ENCODE measurements at places on chromosomes 5 and 9.

DNA sequence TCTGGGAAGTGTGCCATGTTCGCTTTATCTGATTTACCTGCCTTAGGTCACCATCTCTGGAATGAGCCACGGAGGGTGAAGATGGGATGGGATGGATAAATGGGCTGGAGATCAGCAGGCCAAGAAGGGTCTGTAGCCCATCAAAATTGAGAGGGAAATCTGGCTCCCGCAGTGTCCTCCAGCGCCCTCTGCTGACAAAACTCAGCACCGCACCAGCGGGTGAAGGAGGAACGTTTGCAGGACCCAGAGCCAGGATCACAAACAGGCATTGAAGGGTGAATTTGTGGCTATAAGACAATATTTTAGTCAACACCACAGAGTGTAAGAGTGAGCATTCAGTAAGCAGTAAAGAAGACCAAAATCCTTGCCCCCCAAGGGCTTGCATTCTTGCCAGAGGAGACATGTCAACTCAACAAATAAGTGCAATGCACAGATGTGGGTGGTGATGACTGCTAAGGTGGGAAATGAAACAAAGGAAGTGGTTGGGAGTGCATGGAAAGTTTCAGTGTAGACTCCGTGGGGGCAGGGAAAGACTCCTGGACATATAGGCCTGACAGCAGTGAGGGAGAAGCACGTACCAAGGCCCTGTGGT is 124.4 kb downstream of the TENT4A start:
- DNase-seq: no peak

DNA sequence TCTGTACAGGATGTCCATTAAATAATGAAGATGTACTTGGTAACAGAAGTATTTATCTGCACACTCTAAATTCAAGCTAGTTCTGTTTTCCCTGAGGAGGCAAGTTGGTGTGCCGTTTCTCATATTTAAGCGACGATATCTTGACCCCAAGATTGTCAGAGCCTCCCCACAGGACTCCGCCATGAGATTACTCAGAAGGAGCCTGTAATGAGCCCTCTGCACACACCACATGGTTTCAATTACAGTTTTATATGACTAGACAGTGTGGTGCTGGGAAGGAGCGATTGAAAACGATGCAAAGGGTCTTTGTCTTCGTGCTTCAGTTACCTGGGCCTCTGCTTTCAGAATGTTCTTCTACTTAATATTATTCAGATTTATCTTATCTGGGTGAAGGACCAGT is 840.4 kb upstream of the WWC1 start:
- no peak for DNase-seq

DNA sequence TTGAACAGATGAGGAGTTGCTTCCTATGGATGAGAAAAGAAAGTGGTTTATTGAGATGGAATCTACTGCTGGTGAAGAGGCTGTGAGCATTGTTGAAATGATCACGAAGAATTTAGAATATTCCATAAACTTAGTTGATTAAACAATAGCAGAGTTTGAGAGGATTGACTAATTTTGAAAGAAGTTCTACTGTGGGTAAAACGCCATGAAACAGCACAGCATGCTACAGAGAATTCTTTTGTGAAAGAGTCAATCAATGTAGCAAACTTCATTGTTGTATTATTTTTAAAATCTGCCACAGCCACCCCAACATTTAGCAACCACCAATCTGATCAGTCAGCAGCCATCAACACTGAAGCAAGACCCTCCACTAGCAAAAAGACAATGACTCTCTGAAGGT is 309.1 kb downstream of the SPOCK1 start:
- DNase-seq: no peak

- DNase-seq: no peak
These were observed 78.3 kb upstream of the ZNF608 start for GRCh38 chr5:124824637-124825158.

DNA sequence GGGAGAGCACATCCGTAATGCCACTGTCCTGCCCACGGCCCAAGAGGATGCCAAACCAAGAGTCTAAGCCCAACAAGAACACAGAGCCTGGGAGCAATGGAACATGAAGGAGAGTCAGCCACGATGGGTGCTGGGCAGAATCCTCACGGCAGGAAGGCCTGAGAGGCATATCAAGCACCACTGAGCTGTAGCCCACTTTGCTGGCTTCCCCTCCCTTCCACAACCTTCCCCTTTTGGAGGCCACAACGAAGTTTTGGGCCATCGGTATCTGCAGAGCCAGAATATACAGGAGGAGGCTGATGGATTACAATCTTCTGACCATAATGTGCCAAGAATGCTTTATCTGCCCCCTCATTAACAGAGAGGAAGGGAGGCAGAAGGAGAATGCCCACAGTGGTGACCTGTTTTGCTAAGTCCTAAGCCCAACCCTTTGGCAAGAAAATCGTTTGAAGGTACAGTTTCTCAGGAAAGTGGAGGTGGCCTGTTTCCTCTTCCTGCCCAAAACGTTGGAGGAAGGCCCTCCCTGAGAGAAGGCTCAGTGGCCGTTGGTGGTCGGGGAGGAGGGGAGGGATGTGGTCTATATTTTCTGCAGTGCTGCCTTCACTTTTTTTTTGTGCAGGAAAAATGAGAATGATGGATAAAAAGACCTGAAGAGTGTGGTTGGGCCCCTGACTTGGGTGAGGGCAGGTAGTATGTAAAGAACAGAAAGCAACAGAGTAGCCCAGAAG is 26.2 kb downstream of the MACROH2A1 start:
- DNase-seq: no peak

DNA sequence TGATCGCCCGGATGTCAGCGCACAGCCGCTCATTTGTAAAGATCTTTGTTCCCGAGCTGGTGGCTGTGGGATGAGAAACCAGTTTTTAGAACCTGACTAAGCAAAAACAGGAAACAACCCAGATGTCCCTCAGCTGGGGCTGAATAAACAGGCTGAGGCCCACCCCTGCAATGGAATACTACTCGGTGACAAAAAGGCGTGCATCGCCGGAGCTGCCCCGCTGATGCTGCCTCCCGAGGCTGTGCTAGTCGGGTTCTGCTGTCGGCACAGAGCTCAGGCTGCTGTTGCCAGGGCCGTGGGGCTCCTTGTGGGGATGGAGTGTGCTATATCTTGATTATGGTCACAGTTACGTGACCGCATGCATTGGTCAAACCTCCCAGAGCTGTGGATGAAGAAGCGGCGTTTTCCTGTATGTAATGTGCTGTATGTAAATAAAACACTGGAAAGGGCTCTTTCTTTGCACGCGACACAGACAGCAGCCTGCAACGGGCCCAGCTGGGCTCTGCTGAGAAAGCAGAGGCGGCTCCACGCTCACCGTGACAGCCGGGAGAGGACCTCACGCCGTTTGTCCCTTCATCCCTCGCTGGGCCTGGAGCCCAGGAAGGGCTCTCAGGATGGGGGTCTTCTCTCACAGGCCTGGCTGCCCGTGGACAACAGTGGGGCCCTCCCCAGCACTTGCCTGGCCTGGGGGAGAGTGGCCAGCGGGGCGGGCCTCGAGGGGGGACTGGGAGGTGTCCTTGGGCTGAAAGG is 51.5 kb upstream of the RNU6ATAC start:
- DNase-seq: no peak

All from ureter (tissue), 1 donor.